ENCODE measurements at places on chromosomes 16 and 17.

DNA sequence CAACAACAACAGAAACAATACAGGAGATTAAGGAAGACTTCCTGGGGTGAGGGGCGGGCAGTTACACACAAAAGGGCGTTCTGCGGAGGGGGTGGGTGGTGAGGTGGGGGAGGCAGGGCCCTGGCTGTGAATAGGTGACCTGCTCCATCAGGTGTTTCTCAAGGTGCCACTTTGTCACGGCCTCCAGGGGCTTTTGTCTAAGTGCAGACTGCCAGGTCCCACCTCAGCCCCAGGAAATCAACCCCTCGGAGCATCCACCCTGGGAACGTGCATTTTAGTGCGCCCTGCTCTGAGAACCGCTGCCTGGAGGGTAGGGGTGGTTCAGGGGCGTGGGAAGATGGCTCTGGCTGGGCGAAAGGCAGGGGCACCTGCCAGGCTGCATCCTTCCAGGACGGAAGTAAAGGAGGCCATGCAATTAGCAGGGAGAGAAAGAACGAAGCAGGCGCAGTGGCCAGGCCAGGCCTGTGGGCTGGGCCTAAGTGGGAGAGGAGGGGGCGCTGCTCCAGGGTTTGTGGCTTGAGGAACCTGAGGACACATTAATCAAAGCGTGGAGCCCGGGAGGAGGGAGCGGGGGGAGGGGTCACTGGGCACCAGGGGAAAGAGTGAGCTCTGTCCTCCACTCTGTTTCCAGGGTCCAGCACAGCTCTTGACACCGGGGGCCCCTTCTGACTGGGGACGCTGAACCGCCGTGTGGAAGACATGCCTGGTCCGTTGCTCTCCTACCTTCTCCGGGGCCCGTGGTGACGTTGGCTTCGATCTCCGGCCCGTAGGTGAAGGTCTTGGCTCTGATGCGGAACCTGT, 49.4 kb upstream of the CDC42EP4 start:
- no peak for DNase-seq

- DNase-seq: peak; percentile 75
Observed at GRCh38 chr16:88781140-88782077, 3.6 kb downstream of the PIEZO1 start.

DNA sequence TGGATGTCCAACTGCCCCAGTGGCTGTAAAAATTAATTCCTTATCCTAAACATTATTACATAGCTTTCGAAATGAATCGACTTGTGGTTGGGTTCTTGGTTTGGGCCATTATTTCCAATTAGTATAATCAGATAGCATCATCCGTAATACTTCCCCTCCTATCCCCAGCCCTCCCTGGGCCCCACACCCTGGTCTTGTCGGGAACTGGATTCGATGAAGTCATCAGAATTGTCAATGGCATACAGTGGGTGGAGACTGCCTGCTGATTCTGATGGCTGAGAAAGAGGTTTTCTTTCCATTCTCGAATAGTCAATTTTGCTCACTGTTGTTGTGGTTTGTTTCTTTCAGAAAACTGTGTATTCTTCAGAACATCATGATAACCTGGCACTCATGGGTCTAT, 395.1 kb downstream of the SEC14L1 start:
- no peak for DNase-seq

- DNase-seq: peak; percentile 78
Observed at GRCh38 chr17:1629504-1630310, 1.1 kb upstream of the SLC43A2 start.

DNA sequence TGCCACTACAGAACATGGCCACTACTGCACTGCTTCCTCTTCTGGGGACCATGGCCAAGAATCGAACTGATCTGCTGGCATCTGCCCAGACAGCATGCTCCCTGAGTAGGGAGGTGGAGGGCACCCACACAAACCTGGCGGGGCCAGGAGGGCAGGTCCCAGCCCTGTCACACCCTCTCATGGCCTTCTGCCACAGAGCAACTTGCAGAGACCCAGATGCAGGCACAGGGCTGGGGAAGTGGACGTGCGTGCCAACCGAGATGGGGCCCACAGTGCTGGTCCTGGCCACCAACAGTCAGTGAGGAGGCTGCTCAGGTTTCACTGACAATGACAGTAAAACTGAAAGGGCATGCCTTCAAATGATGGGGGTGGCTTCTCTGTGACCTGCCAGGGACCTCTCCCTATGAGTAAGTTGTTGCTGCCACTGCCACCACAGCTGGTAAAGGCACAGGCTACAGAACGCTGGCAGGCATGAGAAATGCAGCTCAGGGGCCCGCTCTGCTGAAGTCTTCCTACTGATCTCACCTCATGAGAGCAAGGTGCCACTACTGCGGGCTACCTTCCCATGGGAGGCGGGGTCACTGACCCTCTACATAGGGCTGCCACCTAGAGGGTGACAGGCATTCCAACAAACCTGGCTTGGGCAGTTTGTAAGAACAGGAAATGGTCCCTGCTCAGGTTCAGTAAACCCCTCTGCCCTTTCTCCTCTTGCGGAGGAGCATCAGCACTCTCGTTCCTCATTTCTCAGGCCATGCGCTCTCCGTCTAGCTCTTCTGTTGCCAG, 15.5 kb downstream of the HIC1 start:
- DNase-seq: no peak

GRCh38 chr16:26214581-26215174, 522.9 kb downstream of the HS3ST4 start:
- DNase-seq: no peak

DNA sequence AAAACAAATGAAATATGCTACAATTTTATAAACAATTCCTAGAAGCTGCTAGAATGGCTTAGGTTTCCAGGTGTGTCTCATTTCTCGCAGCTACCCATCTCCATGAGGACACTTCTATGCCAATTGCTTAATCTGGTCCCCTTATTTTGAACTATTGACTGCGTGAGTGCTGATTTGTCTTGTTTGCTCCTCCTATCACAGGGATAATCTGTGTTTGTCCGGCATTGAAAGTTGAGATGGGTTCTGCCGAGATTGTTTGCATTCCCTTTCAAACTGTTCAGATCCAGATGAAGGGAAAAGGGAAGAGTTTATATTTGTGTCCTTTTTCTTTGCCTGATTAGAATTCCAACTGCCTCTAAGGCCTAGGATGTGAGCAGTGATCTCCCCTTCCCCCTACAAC, 21.7 kb upstream of the COX10 start:
- DNase-seq: no peak

GRCh38 chr16:86927699-86928098, 349.4 kb downstream of the FOXL1 start:
- no peak for DNase-seq

DNA sequence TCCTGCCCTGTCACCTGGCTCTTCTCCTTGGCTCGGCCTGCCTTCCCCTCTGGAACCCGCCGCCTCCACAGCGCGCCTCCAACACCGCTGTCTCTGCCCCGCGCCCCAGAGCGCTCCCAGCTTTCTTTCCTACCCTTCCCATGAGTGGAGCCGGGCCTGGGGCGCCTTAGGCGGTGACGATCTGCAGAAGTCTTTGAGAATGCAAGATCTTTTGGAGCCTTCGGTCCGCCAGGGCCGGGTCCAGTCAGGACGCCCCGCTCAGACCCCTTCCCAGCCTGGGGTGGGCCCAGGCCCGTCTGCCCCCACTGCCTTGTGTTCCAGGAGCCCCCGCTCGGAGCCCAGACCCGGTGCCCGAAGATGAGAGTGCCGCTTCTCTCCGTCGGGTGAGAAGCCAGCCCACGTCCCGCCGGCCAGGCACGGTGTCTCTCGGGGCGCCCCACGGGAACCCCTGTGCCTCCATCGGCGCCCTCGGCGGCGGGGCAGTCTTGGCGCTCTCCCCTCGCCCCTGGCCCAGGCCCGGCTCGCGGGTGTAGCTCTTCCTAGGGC, 40.0 kb downstream of the MRM1 start:
- DNase-seq: no peak

GRCh38 chr16:27428026-27428785, 26.2 kb downstream of the IL21R start:
- DNase-seq: no peak

- DNase-seq: no peak
Observed at GRCh38 chr16:31710880-31711279, 162.7 kb upstream of the ZNF267 start.

All from CD4-positive, alpha-beta T cell treated with Interleukin-21 for 1 hour (primary cell).